ENCODE measurements at places on chromosomes 12 and 14.
A peak's percentile ranks its signal among the peaks of the same experiment; 100 is the strongest.

DNA sequence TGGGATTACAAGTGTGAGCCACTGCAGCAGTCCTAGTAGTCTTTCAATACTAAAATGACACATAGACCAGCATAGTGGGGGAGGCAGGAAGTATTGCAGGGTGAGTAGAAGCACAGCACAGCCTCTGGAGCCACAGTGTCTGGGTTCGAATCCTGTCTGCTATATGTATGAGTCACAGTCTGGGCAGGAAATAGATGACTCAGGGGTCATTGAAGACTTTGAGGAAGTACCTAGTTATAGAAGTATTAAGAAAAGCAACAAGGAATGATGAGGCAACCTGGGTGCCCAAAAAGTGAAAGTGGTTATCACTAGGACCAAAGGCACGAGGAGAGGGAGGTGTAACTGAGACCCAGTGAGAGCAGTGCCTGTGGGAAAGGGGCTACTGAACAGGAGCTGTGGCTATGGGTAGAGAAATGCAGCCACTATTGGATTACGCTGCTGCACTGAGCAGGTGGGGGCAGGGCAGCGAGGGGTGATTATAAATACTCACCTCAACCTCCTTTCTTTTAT is 124.0 kb downstream of the PDE3A start:
- H3K27ac ChIP-seq: peak overlapping the region; percentile 58
- no peak overlapping the region for H3K4me3 ChIP-seq
- H3K36me3 ChIP-seq: no peaks in the 10 kb centered on the region
- DNase-seq: no peak

- H3K27ac ChIP-seq: no peak overlapping the region
- H3K4me1 ChIP-seq: no peaks in the 10 kb centered on the region
- no peaks in the 10 kb centered on the region for H3K27me3 ChIP-seq
- H3K4me3 ChIP-seq: no peak overlapping the region
- no peak for DNase-seq
Observed at GRCh38 chr12:32049956-32050355, 56.7 kb upstream of the BICD1 start.

GRCh38 chr14:98347686-98348085 is 924.3 kb downstream of the BCL11B start:
- H3K4me3 ChIP-seq: no peak overlapping the region
- H3K27ac ChIP-seq: no peak overlapping the region
- no peaks in the 10 kb centered on the region for H3K4me1 ChIP-seq

DNA sequence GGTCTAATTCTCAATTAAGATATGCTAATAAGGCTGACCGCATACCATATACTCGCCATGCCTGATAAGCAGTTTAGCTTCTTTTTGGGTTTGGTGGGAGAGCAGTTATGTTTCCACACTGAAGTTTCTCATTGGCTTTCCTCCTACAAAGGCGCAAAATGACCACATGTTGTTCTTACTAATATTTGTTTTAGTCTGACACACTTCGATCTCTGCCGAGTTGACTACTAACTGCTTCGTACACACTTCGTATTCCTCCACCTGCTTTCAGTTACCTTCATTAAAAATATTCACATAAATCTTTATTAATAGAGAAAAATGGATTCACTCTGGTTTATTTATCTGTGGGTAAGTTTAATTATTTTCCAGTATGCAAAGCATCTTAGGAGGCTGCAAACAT is 41.7 kb downstream of the EMP1 start:
- no peaks in the 10 kb centered on the region for H3K27me3 ChIP-seq
- DNase-seq: no peak
- no peak overlapping the region for H3K4me3 ChIP-seq
- no peaks in the 10 kb centered on the region for H3K36me3 ChIP-seq
- no peak overlapping the region for H3K27ac ChIP-seq

GRCh38 chr12:693934-694533 is 30.8 kb upstream of the NINJ2 start:
- no peaks in the 10 kb centered on the region for H3K36me3 ChIP-seq
- no peaks in the 10 kb centered on the region for H3K27me3 ChIP-seq

- no peaks in the 10 kb centered on the region for H3K4me1 ChIP-seq
- no peak overlapping the region for H3K4me3 ChIP-seq
- H3K27ac ChIP-seq: no peak overlapping the region
- DNase-seq: no peak
- no peaks in the 10 kb centered on the region for H3K36me3 ChIP-seq
- H3K27me3 ChIP-seq: no peaks in the 10 kb centered on the region
Observed at GRCh38 chr14:105931808-105932483, 405.6 kb downstream of the TMEM121 start.

DNA sequence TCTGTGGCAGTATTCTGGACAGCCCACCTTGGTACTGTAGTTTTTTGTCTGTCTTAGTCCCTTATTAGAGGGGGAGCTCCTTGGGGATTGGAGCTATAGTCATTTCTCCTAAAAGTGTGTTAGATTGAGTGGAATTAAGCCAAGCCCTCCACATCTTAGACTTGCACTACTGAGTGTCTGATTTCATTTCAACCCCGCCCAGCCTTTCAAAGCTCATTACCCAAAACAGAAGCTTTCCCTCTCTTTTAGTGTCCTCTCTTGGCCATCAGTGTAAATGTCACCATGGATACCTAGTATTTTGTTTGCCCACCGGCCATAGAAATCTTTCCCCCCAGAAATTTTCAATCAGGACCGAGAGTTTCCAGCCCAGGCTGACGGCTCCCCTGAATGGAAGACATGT is 74.5 kb downstream of the LRRC74A start:
- H3K36me3 ChIP-seq: no peaks in the 10 kb centered on the region
- H3K4me3 ChIP-seq: no peak overlapping the region
- peak overlapping the region; percentile 81 for H3K27ac ChIP-seq
- DNase-seq: no peak
